ENCODE measurements at places on chromosomes 4 and X.
A peak's percentile ranks its signal among the peaks of the same experiment; 100 is the strongest.

DNA sequence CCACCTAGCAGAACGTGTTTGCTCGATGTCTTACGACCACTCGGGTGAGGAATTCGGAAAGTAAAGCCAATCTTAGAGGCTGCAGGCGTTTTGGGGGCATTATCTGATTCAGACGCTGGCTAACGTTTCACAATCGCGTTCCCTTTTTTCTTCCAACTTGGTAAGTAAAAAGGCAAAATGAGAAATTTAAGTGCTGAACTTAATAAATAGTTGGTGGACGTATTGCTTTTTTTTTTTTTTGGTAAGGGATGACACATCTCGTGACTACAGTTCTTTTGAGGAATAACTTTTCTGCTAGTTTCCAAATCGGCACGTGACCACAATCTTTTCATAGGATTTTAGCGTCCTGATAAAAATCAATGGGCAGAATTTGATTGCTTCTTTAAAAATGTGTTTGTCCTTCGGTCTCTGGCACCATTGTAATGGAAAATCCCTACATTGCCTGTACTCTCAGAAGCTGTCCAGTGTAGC, 848 bp downstream of the RAB9A start:
- DNase-seq: peak; percentile 55

DNA sequence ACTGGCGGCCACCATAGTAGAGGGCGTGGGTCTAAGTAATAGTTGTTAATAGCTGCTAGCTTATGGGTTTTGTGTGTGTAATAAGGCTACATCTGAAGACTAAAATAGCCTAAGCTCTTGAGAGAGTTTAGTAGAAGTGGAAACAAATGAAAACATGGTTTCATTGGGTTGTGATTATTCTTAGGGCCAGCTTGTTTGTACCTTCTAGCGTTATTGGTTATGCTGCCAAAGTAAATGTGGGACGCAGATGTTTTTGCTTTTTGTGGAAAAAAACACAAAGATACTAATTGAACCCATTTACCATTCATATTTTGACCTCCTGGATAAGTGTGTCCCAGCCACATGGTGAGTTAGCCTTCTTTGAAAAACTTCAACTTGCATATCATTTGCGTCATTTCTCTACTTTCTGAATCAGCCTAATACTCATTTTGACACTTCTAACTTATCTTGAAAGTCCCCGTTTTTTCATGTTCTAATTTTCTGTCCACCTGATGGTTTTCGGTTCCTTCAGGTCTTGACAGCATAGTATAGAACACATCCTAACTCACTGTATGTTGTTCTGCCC, 305.3 kb downstream of the FRMPD4 start:
- DNase-seq: no peak

- no peak for DNase-seq
Measured at GRCh38 chr4:38160487-38161207, 200.4 kb downstream of the PTTG2 start.

DNA sequence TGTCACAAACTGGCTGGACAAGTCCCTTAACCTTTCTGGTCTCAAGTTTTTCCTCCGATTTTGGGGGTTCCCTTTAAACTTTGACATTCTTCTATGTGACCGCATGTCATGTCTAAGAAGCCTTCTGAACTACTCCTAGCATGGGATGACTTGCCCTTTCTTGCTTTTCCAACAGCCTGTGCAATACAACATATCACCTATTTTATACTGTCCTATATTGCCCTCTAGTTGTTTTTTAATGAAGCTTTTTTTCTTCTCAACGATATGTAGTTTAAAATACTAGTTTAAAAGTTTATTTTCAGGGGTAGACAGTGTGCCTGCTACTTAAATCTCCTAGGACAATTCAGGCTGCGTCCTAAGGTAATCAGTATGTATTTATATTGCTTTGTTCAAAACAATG, 1.0 kb upstream of the IGBP1 start:
- DNase-seq: no peak

DNA sequence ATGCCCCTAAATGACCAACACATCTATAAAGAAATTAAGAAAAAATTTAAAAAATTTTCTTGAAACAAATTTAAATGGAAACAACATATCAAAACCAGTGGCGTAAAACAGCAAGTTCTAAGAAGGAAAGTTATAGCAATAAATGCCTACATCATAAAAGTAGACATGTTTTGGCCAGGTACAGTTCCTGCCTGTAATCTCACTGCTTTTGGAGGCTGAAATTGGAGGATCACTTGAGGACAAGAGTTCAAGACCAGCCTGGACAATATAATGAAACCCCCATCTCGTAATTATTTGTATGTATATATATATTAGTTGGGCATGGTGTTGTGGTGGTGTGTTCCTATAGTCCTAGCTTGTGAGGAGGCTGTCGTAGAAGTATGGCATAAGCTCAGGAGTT, 672.4 kb upstream of the GRID2 start:
- no peak for DNase-seq

DNA sequence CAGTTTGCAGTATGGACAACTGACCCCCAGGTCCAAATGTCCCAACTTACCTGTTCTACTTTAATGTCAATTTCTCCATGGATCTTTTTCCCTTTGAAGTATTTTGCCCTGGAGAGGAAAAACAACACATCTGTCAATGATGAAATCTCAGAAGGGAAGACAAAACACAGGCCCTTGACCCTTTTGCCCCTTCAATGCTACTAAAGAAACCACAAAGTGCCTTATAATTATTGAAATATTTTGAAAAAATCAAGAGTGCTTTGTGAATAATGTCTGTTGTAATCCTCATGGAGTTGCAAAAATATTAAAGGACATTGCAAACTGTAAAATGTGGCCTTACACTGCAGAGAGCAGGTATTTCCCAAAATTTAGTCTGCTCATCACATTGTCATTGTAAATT, 12.6 kb downstream of the SYN1 start:
- DNase-seq: no peak

DNA sequence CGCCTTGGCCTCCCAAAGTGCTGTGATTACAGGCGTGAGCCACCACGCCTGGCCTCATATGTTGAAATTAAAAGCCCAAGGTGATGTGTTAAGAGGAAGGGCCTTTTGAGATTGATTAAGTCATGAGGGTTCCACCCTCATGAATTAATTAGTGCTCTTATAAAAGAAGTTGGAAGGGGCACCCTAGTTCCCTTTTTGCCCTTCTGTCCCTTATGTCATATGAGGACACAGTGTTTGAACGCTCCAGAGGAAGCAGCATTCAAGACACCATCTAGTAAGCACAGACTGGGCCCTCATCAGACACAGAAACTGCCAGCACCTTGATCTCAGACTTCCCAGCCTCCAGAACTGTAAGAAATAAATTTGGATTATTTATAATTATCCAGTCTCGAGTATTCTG, 5.1 kb upstream of the APLN start:
- no peak for DNase-seq

DNA sequence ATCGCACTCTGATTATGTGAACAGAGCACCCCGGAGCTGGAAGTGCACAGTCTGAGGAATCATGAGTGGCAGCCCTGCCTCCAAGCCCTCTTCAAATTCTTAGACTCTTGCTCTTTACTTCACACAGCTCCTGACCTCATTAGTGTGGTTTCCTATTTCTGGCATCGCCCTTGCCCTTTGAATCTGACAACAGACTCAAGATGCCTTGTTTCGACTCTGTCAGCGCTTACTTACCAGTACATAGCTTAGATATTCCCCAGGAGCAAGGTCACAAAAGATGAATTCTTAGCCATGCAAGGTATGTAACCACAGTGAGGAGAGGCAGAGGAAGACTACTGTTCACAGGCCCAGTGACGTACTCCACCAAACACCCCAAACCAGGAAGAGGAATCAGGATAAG, 167.2 kb downstream of the KDR start:
- DNase-seq: no peak

DNA sequence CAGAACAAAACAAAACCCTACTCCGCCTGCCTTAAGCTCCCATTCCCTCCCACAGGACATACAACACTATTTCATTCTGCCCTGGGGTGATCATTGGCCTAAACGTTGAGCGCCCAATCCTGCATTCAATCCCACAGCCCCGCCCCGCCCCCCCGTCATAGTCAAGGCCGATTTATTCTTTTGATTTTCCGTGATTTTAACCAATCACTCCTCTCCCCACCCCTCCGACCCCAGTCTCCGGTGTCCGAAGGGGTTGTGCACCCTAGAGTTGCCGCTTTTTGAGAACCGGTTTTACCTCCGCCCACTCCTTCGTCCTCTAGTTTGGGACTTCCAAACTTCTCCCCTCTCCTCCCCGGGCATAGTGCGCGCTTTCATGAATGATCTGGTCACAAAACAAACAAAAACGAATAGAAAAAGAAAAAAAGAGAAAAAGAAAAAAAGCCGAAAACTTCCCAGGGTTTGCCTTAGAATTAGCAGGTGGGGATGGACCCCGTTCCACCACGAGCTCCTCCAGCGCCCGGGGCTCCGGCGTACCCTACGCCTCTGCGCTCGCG, 446 bp upstream of the UBE2A start:
- peak; percentile 48 for DNase-seq

DNA sequence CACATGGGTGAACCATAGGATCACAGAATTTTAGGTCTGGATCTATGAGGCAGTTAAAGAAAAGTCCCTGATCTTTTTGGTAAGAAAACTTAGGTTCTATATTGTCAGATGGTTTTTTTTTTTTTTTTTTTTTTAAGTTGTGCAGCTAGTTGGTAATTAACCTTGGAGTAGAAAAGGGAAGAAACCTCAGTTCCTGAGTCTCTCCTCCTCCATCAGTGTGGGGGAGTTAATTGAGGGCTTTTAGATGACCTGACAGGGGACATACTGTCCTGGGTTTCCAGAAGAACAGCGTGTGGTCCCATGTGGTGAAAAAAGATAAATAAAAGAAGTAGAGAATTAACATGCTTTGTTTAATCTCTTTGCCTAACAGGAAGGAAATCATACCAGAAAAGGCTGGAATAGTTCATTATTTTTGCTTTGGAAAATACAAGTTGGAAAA, 123.7 kb downstream of the ARHGAP10 start:
- DNase-seq: no peak

DNA sequence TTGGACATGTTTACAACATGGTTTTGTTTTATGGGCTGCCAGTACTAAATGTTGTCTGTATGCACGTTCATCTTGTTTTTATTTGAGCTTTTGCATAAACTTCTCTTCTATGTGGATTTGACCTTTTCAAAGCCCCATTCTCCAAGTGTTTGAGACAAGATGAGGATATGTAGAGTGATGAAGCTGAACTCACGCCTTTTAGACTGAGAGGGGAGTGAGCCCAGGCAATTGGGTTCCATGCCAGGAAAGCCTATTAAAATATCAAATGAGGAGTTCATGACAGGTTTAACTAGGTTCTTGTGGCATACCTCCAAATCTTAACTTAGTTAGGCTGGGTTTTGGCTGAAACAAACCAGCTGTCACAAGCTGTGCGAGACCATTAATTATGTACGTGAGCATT, 170.4 kb upstream of the LDB2 start:
- no peak for DNase-seq

- peak; percentile 74 for DNase-seq
Measured at GRCh38 chr4:149264093-149264733, 551.4 kb downstream of the IQCM start.

- no peak for DNase-seq
Measured at GRCh38 chrX:54076903-54077302, 32.6 kb upstream of the PHF8 start.

GRCh38 chr4:102008711-102009110, 218.2 kb downstream of the BANK1 start:
- DNase-seq: no peak

- DNase-seq: no peak
Measured at GRCh38 chr4:105061731-105062130, 84.9 kb upstream of the TET2 start.

DNA sequence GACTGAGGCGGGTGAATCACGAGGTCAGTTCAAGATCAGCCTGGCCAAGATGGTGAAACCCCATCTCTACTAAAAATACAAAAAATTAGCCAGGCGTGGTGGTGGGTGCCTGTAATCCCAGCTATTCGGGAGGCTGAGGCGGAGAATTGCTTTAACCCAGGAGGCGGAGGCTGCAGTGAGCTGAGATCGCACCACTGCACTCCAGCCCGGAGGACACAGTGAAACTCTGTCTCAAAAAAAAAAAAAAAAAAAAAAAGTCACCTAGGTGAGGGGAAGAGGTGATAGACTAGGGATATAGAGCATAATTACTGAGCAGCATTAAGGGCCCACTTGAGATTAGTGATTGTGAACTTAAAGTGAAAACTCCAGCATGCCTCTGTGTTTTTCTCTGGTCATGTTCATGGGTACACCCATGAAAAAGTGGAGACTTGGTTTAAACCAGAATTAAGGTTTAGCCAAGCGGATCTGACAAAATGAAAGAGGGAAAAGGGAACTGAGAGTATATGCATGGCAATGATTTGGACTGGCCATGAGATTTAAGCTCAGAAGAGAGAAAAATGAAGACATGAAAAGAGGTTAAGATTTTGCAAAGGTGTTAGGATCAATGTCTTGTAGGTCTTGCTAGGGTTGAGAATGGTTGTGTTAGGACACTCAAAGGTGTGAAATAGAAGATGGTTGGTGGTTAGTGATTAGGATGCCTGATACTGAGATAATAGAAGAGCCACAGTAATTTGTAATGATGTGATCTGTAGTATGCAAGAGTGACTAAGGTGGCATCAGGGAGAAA, 105.0 kb downstream of the RAB28 start:
- no peak for DNase-seq

- DNase-seq: no peak
Measured at GRCh38 chr4:1683261-1683735, 815 bp downstream of the FAM53A start.

DNA sequence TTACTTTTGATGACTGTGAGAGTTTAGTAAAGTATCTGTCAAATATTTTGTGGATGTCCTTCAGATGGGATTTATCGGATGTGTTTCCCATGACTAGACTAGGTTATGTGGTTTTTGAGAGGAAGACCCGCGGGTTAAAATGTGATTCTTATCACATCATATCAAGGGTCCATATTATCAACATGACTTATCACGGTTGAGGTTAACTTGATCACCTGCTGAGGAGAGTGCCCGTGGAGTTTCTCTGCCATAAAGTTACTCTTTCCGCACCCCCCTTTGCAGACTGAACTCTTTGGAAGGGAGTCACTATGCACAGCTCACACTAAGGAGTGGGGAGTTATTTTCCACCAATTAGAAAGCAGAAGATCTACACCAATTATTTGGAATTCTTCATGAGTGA, 38.7 kb downstream of the GLRB start:
- no peak for DNase-seq

DNA sequence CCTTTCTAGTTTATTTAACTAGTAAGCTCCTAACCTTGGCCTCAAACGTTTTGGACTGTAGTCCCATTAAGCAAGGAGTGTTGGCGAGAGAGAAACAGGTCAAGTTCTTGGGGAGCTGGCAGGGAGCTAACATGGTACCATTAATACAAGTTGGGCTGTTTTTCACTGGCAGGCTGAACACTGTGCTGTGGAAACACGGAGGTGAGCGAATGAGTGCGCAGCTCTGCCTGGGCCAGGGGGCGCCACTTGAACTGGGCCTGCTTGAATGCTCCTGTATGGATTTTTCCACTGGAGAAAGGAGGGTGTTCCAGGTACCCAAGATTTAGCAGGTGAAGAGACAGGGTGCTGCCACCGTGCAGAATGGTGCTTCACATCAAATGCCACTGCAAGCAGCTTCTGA, 7.4 kb upstream of the SMS start:
- DNase-seq: no peak

Measured in NCI-H82 (cell line).